Epithelial cell of proximal tubule (primary cell): ENCODE measurements at places on chromosomes 6 and 20.

DNA sequence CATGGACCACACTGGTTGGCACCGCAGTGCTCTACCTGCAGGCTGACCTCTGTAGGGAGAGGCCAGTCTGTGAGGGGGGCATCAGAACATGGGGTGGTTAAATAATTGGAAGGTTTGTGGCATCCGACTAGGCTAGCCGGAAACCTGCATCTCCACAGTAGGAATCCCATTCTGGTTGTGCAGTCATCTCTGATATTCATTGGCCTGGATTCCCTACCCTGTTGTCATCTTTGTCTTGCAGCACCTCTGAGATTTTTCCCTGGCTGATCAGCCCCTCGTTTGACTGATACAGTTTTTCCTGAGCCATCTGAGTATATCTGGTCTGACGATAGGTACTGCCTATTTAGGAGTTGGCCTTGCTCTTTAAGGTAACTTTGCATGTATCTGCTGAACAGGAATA lies 259.4 kb downstream of the TMEM242 start:
- no peak for DNase-seq

GRCh38 chr6:72328775-72329174 lies 293.1 kb upstream of the KCNQ5 start:
- DNase-seq: no peak

DNA sequence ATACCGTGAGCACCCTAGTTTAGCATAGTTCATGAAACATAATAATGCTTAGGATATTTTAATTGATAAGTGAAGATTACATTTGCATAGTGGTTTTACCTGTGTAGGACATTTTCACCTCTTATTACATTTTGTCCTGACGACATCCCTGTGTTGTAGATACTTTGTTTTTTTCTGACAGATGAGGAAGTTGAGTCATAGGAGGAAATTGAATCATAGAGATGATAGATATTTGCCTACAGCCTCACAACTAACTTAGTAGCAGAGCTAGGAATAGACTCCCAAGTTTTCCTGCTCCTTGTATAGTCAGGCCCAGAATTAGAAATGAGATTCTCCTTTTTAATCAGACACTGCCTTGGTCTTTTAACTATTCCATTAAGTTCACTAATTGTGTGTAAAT lies 100.5 kb upstream of the SUPT3H start:
- no peak for DNase-seq

GRCh38 chr6:162963861-162964260 lies 236.1 kb downstream of the PACRG start:
- DNase-seq: no peak
